ENCODE measurements at places on chromosomes 11 and 22. TPM values are rescaled to one million over a fixed set of nuclear protein-coding genes. Genes with fewer than 3 reads are reported as not detected.

Gene OR2D3
- not detected for total RNA-seq

Gene DDTL
- 3.1 TPM for total RNA-seq

Gene GRAP2
- total RNA-seq = 4.3 TPM

Gene NXPE2
- total RNA-seq = not detected

Gene MFRP
- total RNA-seq = not detected

DNA sequence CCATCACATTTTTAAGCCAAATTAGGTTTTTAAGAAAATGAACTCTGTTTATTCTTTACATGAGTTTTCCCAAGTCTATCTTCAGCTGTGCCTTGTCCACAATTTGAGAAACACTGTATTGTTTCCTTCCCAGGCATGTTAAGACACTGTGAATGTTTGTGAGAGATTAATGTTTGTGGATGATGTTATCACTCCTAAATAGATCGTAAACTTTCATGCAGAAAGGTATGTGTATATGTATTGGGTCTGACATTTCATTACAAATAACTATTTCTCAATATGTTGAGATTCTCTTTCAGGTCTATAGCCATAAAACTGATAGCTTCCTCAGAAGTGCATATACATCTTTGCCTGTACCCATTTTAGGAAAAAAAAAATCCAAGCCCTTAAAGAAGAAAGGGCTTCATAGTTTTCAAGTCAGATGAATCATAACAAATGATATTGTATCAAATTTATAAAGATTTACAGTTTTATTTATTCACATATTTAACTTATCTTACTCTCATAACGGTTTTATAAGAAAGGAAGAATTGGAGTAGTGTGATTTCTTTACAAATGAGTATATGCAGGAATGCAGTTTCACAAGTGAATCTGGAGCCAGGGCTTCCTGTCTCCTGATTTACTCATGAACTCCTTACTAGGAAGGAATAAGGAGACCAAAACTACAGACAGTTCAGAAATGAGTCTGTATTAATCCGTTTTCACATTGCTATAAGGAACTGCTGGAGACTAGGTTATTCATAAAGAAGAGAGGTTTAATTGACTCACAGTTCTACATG is 11.2 kb downstream of the OR8D1 start:
- no peak for DNase-seq

DNA sequence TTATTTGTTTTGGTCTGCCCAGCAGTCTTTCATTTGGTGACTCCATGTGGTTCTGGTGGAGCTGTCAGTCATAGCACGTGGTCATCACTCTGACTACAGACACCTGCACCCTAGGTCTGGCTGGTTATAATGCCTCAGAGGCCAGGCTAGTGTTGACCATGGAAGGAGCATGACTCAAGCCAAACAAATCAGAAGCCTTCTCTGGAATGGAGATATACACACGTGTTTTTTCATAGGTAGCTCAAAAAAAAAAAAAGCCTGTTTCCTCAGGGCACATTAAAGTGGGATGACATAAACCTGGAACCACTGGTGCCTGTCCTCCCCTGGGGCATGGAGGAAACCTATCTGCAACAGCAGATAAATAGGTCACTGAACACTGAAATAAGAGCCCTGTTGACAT is 8.1 kb upstream of the PLAAT3 start:
- DNase-seq = no peak

GRCh38 chr11:111376181-111376871 is 2.7 kb downstream of the POU2AF1 start:
- no peak for DNase-seq

DNA sequence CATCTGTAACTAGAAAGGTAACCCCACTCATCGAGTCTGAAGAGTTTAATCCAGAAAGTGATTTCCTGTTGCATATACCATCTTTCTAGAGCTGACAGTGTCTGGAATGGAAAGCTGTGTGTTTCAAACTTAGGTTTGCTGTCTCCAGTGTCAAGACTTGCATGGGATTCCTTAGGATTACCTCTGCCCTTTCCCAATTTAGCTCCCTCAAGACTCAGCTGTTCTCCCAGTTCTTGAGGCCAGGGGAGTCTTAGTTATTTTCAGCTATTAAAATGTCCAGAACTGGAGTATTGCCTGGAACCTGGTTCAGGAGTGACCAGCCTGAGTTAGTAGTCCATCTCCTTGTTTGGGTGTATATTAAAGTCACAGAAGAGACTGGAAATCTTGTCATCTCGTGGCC is 25.0 kb upstream of the LDHA start:
- no peak for DNase-seq

- DNase-seq = no peak
These were observed 350.2 kb downstream of the LARGE1 start for GRCh38 chr22:33570110-33570509.

- peak; percentile 33 for DNase-seq
These were observed 100.2 kb upstream of the GAL start for GRCh38 chr11:68584097-68584496.

DNA sequence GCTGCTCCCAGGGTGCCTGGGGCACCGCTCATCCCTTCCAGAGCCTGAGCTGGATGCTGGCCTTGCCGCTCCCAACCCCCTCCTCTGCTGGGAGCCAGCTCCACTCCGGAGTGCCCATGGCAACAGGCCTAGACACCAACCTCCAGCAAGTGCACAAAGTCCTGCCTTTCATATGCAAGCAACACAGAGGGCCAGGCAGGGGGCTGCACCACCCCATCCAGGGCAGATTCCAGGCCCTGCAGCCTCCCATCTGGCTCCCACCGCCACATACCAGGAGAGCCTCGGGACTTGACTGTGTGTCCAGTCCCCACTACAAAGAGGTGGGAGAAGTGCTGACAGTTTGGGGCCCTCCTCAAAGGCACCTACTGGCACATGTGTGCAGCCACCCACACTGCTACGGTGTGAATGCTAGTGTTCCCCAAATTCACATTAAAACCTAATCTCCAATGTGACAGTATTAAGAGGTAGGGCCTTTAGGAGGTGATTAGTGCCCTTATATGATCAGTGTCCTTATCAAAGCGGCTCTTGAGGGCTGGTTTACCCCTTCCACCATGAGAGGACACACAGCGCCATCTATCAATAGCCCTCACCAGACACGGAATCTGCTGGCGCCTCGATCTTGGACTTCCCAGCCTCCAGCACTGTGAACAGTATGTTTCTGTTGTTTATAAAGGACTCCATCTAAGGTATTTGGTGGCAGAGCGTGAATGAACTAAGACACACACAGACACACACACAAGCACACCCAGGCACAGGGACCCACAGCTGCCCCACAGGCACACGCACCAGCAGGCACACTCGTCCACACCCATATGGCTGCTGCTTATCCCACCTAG is 16.2 kb downstream of the ARVCF start:
- DNase-seq = no peak
